ENCODE measurements at places on chromosomes 4 and X. TPM values are rescaled to one million over a fixed set of nuclear protein-coding genes. Genes with fewer than 3 reads are reported as not detected.

The FLNA gene
- 1,291 TPM for total RNA-seq

The RS1 gene
- not detected for total RNA-seq

The NR0B1 gene
- not detected for total RNA-seq

The TRIML2 gene
- 3.1 TPM for total RNA-seq

The WDFY3 gene
- total RNA-seq = 14.2 TPM

GRCh38 chr4:72567821-72568675 lies 973 bp downstream of the ADAMTS3 start:
- DNase-seq = peak; percentile 98

GRCh38 chrX:155995321-155995875 lies 2.1 kb upstream of the IL9R start:
- no peak for DNase-seq

DNA sequence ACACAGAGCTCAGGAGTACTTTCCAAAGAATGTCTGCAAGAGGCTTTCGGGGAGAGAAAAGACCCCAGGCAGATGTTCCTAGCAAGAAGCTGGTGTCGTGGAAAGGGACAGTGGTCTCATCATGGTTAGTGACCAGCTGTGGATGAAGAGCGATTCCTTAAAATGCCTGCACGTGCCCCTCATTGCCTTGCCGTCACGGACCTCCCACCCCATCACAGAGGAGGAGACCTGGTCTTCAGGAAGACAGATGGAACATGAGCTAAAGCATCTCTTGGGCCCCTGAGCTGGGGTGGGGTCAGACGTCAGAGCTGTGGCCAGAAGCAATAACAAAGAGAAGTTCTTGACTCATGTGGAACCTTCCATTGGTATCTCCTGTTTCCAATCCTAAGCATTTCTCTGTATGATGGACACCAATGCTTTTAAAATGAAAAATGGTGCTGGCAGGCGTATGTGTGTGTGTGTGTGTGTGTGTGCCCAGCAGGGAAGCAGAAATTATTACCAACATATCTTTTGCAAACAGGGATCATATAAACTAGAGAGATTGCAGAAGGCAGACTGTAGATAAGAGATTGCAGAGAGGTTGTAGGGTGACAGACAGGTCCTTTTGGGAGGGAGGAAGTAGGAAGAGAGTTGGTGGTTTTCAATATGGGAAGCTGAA lies 25.2 kb upstream of the ASMTL start:
- no peak for DNase-seq

DNA sequence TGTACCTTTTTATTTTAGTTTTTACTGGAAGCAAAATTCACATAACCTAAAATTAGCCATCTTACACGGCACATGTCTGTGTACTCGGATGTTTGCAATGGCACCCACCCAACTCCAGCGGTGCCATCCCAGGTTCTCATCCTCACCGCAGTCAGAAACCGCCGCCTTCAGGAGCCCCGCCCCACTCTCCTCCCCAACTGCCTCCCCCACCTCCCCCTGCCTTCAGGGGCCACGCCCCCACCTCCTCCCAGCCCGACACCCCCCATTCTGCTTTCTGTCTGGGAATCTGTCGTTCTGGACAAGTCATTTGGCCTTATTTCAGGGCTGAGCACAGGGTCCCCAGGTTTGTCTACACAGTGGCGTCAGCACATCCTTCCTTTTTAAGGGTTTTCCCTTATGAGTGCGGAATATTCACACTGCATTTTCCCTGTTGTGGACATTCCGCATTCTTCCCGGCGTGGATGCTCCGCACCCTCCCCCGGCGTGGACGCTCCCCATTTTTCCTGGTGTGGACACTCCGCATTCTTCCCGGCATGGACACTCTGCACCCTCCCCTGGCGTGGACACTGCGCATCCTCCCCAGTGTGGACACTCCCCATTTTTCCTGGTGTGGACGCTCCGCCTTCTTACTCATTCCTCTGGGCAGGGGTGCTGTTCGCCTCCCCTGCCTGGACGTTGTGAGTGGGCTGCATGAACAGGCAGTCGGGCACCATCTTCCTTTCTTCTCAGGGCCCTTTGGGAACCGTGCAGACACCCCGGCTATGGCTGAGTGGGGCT lies 135.4 kb upstream of the NKX1-1 start:
- DNase-seq = no peak

GRCh38 chr4:122700178-122700725 lies 32.3 kb upstream of the BBS12 start:
- peak; percentile 76 for DNase-seq

- no peak for DNase-seq
These were observed 316.7 kb upstream of the HTR2C start for GRCh38 chrX:114267142-114267541.

The TDO2 gene
- total RNA-seq = 0.50 TPM

GRCh38 chrX:150446151-150446550 lies 83.0 kb downstream of the MAMLD1 start:
- no peak for DNase-seq

- DNase-seq = no peak
These were observed 35.7 kb upstream of the APLN start for GRCh38 chrX:129690435-129690834.

- DNase-seq = no peak
These were observed 3.1 kb downstream of the IL1RAPL1 start for GRCh38 chrX:28590396-28590795.

DNA sequence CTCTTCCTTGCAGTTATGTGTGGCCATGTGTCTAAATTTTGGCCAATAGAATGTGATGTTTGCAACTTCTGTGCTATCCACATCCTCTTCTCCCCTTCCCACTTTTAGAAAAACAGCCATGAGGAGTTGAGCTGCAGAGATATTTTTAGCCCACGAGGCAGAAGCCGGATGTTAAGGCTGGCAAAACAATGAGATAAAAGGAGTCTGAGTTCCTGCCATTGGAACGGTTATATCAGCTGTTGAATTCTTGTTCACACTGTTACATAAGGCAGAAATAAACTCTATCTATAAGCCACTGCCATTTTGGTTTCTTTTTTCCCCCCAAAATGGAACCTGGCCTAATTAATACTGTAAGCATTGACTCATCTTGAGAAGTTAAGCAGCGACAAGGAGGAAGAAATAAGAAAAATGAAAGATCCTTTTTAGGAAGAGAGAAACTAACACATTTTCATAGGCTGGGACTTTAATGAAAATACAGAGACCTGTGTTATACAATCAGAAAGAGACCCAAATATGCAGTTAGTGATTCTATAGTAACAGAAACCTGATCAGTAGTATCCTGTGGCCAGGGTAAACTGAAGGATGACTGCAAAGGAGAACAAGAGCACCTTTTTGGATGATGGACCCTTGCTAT lies 200.5 kb downstream of the INPP4B start:
- DNase-seq = peak; percentile 5

DNA sequence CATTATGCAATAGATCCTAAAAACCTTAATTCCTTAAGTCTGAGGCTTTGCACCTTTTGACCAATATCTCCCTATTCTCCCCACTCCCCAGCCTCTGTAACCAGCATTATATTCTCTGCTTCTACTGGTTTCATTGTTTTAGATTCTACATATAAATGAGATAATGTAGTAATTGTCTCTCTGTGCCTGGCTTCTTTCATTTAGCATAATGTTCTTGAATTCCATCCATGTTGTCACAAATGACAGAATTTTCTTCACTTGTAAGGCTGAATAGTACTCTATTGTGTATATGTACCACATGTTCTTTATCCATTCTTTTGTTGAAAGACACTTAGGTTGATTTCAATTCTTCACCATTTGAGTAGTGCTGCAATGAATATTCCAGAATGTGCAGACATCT lies 66.0 kb downstream of the MAGEC1 start:
- no peak for DNase-seq

DNA sequence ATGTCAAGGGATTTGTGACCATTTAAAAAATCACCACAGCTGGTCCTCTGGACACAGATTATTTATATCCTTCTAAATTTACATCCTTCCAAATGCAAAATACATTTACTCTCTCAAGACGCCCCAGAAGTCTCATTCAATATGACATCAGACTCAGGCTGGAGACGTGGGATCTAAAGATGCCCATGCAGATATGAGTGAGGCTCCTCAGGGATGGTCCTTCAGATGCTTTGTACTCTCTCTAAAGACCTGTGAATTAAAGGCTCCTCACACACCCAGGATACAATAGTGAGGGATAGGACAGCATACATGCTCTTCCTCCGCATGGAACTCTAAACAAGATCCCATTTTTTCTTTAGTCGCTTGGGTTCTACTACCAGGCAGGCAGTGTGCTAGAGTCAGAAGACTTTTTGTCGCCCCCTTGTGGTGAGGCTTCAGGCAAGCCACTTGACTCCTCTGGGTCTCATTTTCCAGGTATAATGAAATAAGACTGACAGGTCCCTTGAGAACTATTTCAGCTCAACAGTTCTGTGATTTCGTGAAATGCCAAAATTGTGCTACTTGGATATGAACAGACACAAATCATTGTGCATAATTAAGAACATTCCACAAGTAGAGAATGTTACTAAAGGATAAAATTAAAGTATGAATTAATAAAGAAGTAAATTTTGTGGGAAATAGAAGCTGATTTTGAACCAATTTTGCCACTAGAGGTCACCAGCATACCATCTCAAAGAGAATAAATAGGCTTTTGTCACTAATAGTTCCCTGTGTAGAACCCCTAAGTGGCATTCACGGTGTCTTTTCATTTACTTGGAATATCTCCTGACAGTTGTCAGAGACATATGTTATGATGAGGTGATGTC lies 13.7 kb upstream of the SCOC start:
- DNase-seq = peak; percentile 84

The DIPK2B gene
- total RNA-seq = 0.10 TPM

- no peak for DNase-seq
These were observed 381.9 kb downstream of the IL1RAPL1 start for GRCh38 chrX:28969126-28969525.

DNA sequence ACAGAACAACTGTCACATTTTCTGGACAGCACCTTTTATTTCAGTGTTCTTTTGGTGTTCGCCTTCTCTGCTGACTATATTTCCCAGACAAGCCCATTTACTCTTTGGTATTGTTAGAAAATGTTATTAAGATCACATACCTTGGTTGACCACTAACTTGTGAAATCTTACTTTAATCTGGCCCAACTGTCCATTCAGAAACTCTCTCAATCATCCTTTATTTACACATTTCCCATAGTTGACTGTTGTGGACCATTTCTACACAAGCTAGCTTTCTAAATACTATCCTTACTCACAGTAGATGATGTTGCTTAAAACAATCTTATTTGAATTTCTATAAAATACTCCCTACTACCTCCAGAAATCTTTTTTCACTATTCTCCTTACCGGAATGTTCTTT lies 64.7 kb downstream of the QRFPR start:
- no peak for DNase-seq

All from HT1080 (cell line).